ENCODE measurements at places on chromosomes 6 and 20. TPM values are rescaled to one million over a fixed set of nuclear protein-coding genes. Genes with fewer than 3 reads are reported as not detected.

SYNDIG1 gene
- total RNA-seq = 28.4 TPM

RNF182 gene
- total RNA-seq = 0.81 TPM

CEBPB gene
- 111 TPM for total RNA-seq

CDSN gene
- total RNA-seq = 0.10 TPM
